NCI-H187 treated with DMSO at 0.1 percent for 48 hours (cell line): ENCODE measurements at places on chromosomes 3 and 15.

DNA sequence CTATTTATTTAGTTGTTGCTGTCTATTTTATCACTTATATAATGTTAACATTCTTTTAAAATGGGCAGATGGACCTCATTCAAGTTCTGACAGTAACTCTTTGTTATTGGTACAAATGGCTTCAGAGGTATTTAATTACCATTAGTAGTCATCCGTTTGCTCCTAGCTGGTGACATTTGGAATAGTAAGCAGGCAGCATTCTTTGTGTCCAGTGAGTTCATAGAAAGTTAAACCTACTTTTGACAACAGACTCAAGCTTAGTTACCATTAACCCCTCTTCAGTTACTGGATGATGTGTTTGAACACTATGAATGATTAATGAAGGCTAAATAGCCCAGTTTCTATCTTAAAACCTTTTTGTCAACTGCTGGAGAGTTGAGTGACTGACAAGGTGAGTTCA is 500.7 kb upstream of the ATP11B start:
- no peak for DNase-seq

DNA sequence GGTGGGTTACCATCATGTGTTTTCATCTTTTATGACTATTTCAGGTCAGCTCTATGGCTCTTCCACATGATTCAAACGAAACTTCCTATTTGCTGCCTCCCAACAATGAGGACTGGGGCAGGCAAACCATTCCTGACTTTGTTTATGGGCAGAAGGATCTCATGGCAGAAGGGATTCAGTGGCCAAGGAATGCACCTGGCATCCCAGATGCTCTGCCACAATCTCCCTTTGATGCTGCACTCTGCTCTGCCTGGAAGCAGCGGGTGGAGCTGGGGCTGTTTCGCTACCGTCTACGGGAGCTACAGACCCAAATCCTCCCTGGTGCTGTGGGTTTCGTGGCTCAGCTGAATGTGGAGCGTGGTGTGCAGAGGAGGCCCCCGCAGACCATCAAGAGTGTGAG is 6.8 kb downstream of the GDPGP1 start:
- no peak for DNase-seq

DNA sequence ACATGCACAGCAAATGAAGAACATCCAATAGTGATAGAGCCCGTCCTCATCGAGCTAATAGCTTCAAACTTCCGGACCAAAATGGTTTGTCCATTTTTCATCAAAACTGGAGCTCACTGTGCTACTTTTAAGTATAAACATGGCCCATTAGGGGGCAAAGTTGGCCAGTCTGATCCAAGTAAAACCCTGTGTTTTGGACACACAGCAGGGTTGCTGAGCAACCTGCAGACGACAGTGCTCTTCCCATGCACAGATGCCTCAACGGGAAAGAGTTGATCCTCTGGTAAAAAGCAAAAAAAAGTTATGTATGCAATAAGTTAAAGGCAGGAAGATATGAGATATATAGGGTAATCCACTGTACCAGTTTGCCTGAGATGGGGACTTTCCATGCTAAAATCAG is 244.0 kb upstream of the THBS1 start:
- no peak for DNase-seq

DNA sequence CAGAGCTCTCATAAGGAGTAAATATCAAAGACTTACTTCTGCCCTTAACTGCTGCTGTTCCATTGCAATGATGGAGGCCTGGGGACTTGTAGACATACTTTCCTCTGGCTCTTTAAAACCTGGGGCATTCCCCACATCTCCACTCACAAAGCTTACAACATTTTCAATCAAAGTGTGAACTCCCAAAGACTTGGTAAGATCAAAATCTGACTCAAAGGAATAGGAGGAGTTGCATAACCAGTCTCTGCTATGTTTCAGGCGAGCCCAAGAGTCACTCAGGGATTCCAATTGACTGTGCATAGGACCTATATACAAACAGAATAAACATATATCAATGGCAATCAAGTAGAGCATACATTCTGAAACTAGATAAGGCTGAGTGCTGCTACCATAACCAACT is 101.5 kb downstream of the FBXL22 start:
- DNase-seq = no peak

DNA sequence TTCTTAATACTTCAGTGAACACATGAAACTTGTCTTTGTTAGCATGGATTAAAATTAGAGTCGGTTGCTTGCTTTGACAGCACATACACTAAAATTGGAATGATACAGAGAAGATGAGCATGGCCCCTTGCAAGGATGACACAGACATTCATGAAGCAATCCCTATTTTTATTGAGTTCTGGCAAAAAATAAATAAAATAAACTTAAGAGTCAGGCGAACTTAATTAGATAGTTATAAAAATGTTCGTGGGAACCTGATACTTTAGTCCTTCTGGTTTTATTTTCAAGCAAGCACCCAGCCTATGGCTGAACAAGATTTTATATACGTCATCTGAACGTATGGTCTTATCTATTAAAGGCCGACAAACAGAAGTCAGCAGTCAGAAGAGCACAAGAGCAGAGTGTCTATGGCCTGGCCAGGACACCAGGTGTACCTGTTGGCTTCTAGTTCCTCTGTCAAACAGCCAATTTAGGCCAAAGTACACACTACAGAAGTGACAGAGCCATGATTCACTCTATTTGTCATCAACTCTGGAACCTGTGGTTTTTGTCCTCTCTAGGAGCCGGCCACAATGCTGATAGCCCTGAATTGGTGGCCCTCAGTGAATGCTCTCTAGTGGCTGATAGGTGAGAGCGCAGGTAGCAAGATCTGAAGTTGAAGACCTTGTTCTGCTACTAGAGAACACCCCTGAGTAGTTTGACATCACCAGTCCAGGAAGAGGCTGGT is 64.3 kb downstream of the LEO1 start:
- no peak for DNase-seq

- DNase-seq = no peak
These were observed 90.4 kb downstream of the TJP1 start for GRCh38 chr15:29731865-29732264.

DNA sequence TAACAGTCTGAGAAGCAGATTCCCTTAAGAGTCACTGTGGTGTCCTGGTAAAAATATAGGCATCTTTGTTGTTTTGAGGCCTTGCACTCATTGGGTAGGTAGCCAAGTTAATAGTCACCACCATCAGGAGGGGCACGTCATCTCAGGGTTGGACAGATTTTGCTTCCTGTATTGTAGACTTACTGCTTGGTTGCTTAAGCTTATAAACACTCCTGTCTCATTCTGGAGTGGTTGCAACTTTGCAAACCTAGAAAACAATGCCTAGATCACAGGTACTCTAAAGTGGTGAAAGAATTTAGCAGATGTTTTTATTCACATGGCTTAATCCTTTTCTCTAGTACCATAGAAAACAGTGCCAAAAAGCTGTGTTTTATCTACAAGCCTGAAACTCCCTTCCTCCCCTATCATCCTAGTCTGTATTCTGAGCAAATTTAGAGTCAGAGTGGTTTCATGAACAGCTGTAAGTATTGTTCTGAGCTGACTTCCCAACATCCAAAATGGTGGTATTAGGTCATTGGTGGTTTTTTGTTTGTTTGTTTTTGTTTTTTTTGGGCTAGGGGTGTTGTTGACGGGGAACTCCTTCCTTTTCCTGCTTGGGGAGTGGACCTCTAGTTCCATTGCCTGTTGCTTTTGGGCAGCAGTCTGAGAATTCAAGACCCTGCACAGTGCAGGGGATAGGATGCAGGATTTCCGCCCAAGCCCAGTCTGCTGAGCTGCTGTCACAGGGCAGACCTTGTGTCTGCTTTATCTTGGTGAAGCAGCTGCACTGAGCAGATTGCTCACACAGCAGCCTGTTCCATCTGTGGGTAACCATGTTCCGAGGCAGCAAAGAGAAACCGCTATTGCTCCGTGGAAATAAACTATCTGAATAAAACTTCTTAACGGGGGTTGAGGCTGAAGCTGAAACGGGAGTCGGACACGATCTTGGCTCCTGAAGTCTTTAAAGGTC is 202.0 kb downstream of the AKAP13 start:
- no peak for DNase-seq

DNA sequence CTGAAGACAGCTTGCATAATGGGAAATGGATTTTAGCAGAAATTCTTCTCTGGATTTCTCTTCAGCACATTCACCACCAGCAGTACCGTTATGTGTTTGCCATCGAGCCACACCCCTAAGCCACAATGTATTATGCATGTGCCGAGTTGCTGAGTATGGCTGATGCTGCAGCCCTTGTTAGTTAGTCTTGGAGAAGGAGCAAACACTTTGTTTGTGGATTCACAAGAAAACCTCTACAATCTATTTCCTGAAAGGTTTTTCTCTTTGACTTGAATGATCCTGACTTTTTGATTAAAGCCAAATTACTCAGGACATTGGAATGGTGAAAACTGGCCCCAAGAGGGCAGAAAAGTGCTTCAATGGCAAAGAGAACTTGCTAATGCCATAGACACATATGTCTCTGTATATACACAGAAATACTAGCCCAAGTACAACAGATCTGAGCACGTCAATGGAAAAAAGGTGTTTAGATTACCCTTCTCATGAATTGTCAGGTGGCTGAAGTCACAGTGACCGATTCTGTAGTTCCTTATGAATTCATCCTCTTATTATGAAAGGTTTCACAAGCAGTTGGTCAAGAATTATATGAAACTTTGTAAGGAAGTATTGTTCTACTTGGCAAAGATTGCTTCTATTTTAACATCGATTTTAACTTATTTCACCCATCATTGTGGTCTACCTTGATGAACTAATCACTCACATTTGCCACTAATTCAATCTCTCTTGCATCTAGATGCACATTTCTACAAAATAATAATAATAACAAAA is 103.0 kb downstream of the P3H2 start:
- no peak for DNase-seq

GRCh38 chr3:172836390-172836997 is 86.0 kb downstream of the ECT2 start:
- DNase-seq = no peak

DNA sequence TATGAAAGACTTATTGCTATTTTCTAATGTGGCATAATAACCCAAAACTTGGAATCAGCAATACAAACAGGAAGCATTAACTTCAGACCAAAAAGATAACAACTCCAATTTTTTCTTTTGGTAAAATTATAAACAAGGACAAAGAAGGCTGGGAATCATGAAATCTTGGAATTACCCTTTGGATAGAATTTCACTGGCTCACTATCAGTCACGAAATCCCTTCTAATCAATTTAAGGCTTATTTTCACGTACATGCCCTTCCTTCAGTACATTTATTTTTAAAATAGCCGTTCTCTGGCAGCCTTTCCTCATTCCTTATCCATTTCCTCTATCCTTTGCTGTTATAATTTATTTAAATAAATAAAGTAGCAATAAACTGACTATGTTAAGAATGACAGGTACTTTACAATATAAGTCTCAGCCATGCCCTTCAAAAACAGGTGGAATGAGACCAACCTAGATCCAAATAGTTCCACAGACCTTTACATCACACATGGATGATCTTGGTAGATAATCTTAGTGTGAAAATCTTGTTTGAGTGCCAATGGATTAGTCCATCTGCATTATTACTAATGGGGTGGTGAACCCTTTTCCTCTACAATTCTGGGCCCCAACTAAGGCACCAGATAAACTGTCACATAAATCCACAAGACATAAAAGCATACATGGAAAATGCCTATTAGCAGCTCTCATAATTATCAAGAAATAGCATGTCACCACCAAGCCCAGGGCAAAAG is 38.9 kb downstream of the ABI3BP start:
- DNase-seq = no peak
